A673 (cell line): ENCODE measurements at places on chromosomes 6 and 20. TPM values are rescaled to one million over a fixed set of nuclear protein-coding genes. Genes with fewer than 3 reads are reported as not detected.

DNA sequence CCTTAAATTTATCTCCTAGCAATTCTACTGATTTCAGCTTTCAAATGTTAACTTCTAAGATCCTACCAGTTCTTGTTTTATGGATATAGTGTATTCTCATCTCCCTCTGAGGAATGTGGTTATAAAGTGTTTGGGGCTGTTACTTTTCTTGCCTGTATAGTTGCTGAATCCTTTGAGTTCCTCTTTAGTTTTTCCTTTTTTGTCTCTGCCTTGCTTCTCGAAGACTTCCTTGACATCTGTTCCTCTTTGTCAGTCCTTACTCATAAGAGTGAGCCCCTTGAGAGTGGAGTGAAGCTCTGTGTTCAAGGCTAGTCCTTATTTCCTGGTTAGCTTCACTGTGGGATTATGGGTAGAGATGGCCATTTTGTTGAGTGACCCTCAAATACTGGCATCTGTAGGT is 84.6 kb downstream of the ELOVL4 start:
- no peaks in the 10 kb centered on the region for H3K36me3 ChIP-seq
- DNase-seq: no peak
- H3K27me3 ChIP-seq: no peaks in the 10 kb centered on the region
- H3K4me1 ChIP-seq: no peaks in the 10 kb centered on the region
- no peak overlapping the region for H3K27ac ChIP-seq

DNA sequence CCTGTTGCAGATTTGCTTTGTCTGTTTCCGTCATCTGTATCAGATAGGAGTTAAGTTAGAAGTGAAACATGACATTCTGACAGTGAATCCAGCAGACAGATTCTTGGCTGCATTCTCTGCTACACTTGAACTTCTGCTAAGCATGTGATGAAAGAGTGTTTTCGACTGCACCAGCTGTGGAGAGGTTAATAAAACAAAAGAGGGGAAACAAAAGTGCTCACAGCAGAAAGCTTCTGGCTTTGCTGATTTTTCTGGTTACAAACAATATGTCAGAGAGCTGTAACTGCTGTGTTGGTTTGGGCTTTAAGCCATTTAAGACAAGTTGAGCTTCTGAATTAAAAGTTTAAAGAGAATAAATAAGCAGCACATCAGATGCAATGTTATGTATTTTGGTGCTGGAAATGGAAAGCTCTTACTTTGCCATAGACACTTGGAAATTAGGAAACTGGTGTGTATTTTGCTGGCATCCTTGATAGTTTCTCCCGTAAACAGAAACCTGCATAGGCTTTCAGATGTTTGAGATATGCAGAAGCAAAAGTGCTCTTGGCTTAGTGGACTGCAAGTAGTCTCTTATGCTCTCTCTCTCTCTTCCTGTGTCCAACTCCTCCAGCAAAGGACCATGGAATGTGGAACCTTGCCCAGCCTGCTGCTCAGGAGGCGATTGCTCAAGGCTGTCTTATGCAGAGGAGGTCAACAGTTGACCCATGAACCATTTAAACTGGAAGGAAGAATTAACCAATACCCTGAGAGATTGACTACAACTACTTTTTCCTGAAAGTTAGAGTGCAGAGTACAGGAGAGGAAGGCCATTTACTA is 104.9 kb downstream of the RPS12 start:
- peak; percentile 27 for DNase-seq
- H3K4me1 ChIP-seq: peaks cover 9% of the 10 kb centered on the region
- peaks cover 13% of the 10 kb centered on the region for H3K27me3 ChIP-seq
- no peak overlapping the region for H3K27ac ChIP-seq
- H3K36me3 ChIP-seq: no peaks in the 10 kb centered on the region
- no peak overlapping the region for H3K4me3 ChIP-seq

GRCh38 chr20:22740829-22741228 is 156.5 kb upstream of the FOXA2 start:
- no peak for DNase-seq
- H3K27me3 ChIP-seq: no peaks in the 10 kb centered on the region
- H3K4me3 ChIP-seq: no peak overlapping the region
- H3K36me3 ChIP-seq: no peaks in the 10 kb centered on the region
- H3K27ac ChIP-seq: no peak overlapping the region

- H3K4me3 ChIP-seq: no peak overlapping the region
- H3K27me3 ChIP-seq: no peaks in the 10 kb centered on the region
- no peak overlapping the region for H3K27ac ChIP-seq
- H3K36me3 ChIP-seq: no peaks in the 10 kb centered on the region
- no peak for DNase-seq
Observed at GRCh38 chr6:53139841-53140413, 8.7 kb downstream of the GCM1 start.

- peak overlapping the region; percentile 28 for H3K4me3 ChIP-seq
- H3K36me3 ChIP-seq: no peaks in the 10 kb centered on the region
- DNase-seq: peak; percentile 35
- no peak overlapping the region for H3K27ac ChIP-seq
- no peaks in the 10 kb centered on the region for H3K4me1 ChIP-seq
Observed at GRCh38 chr6:87968435-87969278, 79.0 kb upstream of the SPACA1 start.

- H3K4me1 ChIP-seq: peaks cover 18% of the 10 kb centered on the region
- no peaks in the 10 kb centered on the region for H3K36me3 ChIP-seq
- no peak overlapping the region for H3K27ac ChIP-seq
- no peaks in the 10 kb centered on the region for H3K27me3 ChIP-seq
Observed at GRCh38 chr6:136752554-136752953, 39.7 kb downstream of the MAP3K5 start.

GRCh38 chr6:138428944-138429598 is 25.0 kb downstream of the HEBP2 start:
- no peaks in the 10 kb centered on the region for H3K27me3 ChIP-seq
- H3K4me1 ChIP-seq: no peaks in the 10 kb centered on the region
- no peak overlapping the region for H3K27ac ChIP-seq
- peak; percentile 70 for DNase-seq

DNA sequence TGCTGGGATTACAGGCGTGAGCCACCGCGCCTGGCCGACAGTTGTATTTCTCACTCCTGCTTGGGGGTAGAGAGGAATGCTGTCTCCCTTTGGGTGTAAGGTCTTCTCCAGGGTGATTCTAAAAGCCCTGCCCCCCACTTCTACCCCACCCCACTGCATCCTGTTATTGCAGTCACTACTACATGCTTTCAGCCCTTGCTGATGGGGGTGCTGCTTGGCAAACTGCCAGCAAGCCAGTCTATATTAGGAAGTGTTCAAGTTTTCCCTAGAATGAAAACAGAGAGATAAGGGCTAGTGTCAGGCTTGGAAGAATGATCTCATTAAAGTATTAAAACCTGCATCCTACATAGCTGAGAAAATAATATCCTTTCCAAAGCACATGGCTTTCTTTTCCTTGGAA is 31.3 kb downstream of the TTI1 start:
- no peak for DNase-seq
- no peak overlapping the region for H3K4me3 ChIP-seq
- H3K4me1 ChIP-seq: peaks cover 15% of the 10 kb centered on the region
- peaks cover 50% of the 10 kb centered on the region for H3K36me3 ChIP-seq

GRCh38 chr6:10391799-10392198 is 23.1 kb downstream of the TFAP2A start:
- H3K4me3 ChIP-seq: no peak overlapping the region
- no peak for DNase-seq
- H3K27me3 ChIP-seq: no peaks in the 10 kb centered on the region
- no peak overlapping the region for H3K27ac ChIP-seq

DNA sequence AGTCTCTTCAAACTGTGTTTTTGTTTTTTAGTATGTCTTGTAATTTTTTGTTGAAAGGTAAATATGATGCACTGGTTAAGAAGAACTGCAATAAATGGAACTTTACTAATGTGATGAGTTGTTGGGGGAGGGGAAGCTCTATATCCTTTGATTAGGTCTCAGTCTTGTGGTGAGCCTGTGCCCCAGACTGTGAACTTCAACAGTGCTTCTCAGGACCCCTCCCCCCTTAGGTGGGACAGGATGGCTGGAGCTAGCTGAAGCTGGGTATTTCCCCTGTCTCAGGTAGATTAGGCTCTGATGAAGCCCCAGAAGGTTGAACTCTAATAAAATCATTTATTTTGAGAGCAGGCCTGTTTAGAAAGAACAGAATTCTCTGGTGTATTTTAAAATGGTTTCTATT is 31.4 kb upstream of the TASP1 start:
- no peak overlapping the region for H3K27ac ChIP-seq
- DNase-seq: no peak
- no peaks in the 10 kb centered on the region for H3K27me3 ChIP-seq

- H3K36me3 ChIP-seq: no peaks in the 10 kb centered on the region
- no peak overlapping the region for H3K4me3 ChIP-seq
- DNase-seq: no peak
Observed at GRCh38 chr6:62042429-62042828, 243.6 kb downstream of the KHDRBS2 start.

DNA sequence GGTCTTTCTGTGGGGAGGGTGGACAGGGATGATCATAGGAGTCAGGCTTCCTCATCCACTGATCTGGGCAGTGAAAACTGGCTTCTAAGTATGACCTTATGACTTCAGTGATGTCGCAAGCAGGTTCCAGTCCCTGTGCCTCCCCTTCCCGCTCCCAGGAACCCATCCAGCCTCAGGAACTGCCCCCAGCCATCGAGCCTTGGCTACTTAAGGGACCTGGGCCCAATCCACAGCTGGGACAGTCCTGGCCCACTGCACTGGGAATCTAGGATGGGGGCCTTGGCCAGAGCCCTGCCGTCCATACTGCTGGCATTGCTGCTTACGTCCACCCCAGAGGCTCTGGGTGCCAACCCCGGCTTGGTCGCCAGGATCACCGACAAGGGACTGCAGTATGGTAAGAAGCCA is at the start of gene LBP:
Gene LBP (plus strand): TSS at position 236 of the 405 bp plus-strand sequence. CDS start 35 bp downstream, at position 271.
- H3K4me1 ChIP-seq: no peaks in the 10 kb centered on the region
- no peak within 1 kb of the TSS for H3K4me3 ChIP-seq
- H3K27me3 ChIP-seq: no peaks in the 10 kb centered on the region
- no peaks in the 10 kb centered on the region for H3K36me3 ChIP-seq

DNA sequence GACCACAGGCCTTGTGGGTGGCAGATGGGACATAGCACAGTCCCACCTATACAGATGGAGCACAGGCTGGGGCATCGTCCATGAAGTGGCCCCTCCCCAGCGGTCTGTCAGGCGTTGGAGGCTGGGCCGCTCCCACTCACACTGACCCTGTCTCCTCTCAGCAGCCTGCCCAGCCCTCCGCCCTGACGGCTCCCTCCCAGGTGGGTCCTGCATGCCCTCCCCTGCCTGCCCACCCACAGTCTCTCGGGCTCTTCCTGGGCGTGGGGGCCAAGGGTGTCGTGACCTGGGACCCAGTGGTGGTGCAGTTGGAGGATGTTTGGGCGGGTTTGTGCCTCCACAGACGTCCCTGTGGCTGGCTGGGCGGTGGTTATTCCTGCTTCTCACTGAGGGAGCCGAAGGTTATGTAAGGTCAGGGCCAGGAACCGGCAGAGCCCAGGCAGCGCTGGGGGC is 22.3 kb downstream of the COL20A1 start:
- DNase-seq: no peak
- no peaks in the 10 kb centered on the region for H3K4me1 ChIP-seq
- no peaks in the 10 kb centered on the region for H3K36me3 ChIP-seq
- H3K4me3 ChIP-seq: no peak overlapping the region
- H3K27me3 ChIP-seq: no peaks in the 10 kb centered on the region
- no peak overlapping the region for H3K27ac ChIP-seq

GRCh38 chr6:12421596-12421995 is 131.4 kb downstream of the EDN1 start:
- H3K36me3 ChIP-seq: no peaks in the 10 kb centered on the region
- H3K4me3 ChIP-seq: no peak overlapping the region
- no peaks in the 10 kb centered on the region for H3K27me3 ChIP-seq

DNA sequence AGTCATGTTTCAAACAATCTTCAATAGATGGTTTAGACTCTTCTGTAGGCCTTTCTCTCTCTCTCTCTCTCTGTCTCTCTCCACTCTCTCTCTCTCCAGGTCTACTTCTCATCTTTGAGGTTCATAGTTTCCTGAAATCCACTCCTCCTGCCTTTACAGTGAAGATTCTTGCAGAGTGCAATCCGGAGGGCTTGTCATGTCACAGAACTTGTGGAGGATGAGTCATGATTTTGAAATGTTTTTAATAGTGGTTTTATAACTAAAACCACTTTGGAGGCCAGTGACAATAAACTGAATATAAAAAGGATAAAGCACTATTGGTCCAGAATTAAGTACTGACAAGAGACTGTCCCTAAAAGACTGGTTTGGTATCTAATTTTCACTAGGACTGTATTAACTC is 156.3 kb downstream of the KIF6 start:
- H3K4me3 ChIP-seq: no peak overlapping the region
- no peaks in the 10 kb centered on the region for H3K27me3 ChIP-seq
- H3K36me3 ChIP-seq: no peaks in the 10 kb centered on the region
- H3K4me1 ChIP-seq: peaks cover 22% of the 10 kb centered on the region

DNA sequence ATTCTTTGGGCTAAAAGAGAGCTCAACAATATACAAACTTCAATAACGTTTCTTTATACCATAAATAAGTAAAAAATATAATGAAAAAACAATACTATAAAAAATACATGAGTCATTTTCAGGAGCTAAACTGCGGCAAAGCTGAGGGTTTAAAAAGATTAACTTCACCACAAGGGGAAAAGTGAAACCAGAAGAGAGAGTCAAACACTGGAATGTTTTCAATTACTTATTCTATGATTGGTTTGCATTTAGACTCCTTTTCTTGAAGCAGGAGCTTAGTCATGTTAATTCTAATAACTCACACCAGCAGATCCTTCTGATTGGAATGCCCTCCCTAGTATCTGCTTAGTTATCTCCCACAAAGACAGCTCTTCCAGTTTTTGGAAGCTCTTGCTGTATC is 627.3 kb downstream of the UTRN start:
- DNase-seq: peak; percentile 58
- H3K27me3 ChIP-seq: no peaks in the 10 kb centered on the region
- no peak overlapping the region for H3K4me3 ChIP-seq

DNA sequence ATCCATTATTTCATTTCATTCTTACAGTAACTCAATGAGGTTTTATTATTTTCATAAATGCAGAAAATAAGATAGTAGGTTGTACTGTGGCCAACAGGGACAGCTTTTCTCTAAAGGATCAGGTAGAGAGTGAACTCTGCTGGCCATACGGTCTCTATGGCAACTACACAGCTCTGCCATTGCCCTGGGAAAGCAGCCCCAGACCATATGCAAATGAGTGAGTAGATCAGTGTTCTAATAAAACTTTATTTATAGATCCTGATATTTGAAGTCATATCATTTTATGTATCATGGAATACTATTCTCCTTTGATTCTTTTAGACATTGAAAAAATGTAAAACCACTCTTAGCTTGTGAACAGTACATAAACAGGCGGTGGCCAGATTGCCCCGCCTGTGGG is 192.5 kb upstream of the RREB1 start:
- DNase-seq: no peak
- no peaks in the 10 kb centered on the region for H3K27me3 ChIP-seq
- no peak overlapping the region for H3K4me3 ChIP-seq
- peaks cover 11% of the 10 kb centered on the region for H3K4me1 ChIP-seq
- H3K27ac ChIP-seq: no peak overlapping the region

SYNGAP1 gene
- total RNA-seq: 77.6 and 78.5 TPM in 2 replicates

FERMT1 gene
- 1.3 and 2.0 TPM in 2 replicates for total RNA-seq

OTOR gene
- total RNA-seq: not detected in 2 replicates

ZNF184 gene
- 16.8 and 19.1 TPM in 2 replicates for total RNA-seq

CITED2 gene
- total RNA-seq: 365 and 437 TPM in 2 replicates

VNN1 gene
- total RNA-seq: not detected in 2 replicates

TRIM38 gene
- total RNA-seq: 8.9 and 9.7 TPM in 2 replicates

BANF2 gene
- total RNA-seq: not detected in 2 replicates
